ENCODE measurements at places on chromosomes 1 and 21.
A peak's percentile ranks its signal among the peaks of the same experiment; 100 is the strongest.

DNA sequence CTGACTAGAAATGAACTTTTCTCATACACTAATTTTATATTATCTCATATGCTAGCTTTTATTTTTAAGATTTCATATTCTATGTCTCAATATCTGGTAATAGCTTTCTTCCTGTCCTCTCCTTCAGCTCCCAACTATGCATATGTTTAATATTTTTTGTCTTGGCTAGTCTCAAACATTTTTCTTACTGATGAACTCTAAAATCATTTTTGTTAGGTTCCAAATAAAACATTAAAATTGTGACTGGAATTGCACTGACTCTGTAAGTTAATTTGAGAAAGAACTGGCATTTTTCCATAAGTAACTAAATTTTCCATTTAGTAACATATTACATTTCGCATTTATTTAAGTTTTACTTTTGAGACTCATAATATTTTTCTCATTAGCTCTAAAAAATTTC is 368.5 kb upstream of the DPYD start:
- DNase-seq, result no peak

GRCh38 chr21:24894324-24894723 is 713.0 kb downstream of the MRPL39 start:
- DNase-seq, result no peak

GRCh38 chr1:204431310-204432184 is 19.9 kb upstream of the PPP1R15B start:
- peak; percentile 76 for DNase-seq

DNA sequence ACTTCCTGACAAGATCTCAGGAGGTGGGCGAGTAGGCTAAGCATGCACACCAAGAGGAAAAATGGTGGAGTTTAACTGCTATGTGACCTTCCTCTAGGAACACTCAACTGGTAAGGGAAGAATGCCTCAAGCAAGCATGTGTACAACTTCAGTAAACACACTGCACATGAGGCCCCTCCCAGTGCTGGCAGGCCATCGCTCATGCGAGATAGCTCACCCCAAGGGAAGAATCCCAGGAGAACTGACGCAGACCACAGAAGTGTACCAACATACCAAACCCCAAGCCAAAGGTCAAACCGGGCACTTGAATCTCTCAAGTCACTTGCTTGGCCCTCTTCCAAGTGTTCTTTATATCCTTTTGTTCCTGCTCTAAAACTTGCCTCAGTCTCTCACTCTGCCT is 40.5 kb upstream of the GALNT2 start:
- DNase-seq, result no peak

DNA sequence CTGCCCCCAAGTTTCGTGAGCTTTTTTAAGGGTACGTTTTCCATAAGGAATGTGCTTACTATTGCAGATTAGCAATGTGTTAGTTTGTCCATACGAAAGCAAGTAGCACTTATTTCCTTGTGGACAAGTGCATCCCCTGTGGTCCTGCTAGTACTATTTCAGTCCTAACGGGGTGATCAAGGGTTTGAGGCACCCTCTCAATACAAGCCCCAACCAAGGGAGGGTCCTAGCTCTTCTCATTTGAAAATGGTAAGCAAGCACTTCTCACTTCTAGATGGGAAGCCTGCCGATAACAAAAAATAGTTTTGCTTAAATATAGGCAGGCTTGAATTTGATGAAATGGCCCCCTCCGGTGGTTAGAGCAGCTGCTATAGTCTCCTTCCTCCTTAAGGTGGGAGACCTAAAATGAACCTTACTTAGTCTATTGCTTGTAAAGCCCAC is 64.0 kb upstream of the HMCN1 start:
- peak; percentile 23 for DNase-seq

DNA sequence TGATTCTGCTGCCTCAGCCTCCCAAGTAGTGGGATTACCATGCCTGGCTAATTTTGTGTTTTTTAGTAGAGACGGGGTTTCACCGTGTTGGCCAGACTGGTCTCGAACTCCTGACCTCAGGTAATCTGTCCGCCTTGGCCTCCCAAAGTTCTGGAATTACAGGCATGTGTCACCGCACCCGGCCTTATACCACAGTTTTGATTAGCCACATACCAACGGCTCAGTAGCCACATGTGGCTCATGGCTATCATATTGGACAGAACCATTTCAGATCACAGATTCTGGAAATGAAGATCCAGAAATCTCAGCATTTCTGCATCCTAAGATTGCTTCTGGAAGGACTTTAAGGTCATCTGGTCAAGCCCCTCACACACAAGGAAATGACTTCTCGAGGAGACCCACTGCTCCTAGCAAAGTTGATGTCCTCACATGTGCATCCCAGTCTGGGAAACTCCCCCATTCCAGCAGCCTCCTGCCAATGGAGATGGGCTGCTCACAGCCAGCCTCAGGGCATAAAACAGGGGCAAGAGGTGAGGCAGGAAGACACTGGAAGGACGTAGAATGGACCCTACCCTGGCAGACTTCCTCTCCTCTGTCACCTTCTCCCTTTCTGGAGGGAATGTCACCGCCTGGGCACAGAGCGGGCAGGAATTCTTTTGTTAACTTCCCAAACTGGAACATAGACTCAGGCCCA is 17.5 kb upstream of the CITED4 start:
- no peak for DNase-seq

DNA sequence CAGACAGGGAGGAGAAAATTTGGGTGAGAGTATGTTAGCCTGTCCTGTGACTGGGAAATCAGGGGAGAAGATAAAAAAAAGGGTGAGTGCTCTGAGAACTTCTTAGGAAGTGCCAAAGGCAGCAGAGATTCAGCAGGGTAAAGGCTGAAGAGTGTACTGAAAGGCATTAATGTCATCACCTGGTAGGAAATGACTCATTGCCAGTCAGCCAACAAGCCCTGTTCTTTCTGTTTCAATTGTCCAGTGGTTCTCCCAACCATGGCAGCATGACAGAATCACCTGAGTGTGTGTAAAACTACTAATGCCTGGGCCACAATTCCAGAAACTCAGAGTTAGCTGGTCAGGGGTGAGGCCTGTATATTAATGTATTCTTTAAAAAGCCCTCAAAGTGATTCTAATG is 83.5 kb downstream of the INTS7 start:
- DNase-seq, result peak; percentile 72

GRCh38 chr1:33696962-33697361 is 166.9 kb upstream of the HMGB4 start:
- no peak for DNase-seq

- peak; percentile 24 for DNase-seq
Observed at GRCh38 chr21:37032877-37033471, 26.5 kb downstream of the RIPPLY3 start.

DNA sequence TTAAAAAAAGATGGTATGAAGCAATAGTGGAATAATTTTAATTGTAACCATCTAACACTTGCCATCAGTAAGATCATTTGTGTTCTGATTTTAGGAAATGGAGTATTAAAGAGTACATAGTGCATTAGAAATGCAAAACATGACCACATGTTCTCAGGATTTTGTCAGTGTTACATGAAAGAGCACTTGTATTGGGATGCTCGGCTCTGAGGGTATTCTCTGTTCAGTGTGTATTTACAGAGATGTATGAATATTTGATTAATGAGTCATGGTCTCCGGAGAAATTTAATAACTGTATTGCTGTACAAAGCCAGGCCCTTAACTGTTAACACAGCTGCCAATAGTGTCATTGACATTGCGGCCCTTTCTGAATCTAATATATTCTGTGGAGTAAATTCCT is 91.7 kb downstream of the ATG4C start:
- peak; percentile 11 for DNase-seq

- no peak for DNase-seq
Observed at GRCh38 chr1:186059752-186060151, 315.3 kb downstream of the TPR start.

DNA sequence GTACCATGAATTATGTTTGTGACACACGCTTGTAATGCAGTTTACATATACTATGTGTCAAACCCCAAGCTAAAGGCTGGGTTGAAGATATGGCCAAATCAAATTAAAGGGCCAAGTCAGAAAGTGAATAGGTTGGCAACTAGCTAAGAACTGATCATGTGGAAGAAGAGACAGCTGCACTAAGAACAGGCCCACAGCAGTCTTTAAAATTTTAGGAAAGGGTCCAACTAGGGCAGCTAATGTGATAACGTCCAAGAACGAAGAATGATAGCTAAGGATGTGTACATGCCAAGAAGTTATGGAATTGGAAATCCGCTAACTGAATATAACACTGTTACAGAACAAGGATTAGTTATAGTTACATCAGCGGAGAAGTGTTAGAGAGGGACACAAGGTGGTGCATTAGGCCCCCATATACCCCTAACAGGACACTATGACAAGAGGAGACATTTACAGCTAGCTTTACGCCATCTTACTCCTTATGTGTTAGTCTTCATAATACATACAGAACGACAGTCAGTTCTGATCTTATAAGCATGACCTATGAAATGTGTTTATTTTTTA is 6.5 kb upstream of the RNF2 start:
- DNase-seq, result no peak

- no peak for DNase-seq
Observed at GRCh38 chr1:248593226-248593625, 4.3 kb downstream of the OR2T10 start.

- DNase-seq, result no peak
Observed at GRCh38 chr1:64480999-64481772, 11.3 kb downstream of the CACHD1 start.

DNA sequence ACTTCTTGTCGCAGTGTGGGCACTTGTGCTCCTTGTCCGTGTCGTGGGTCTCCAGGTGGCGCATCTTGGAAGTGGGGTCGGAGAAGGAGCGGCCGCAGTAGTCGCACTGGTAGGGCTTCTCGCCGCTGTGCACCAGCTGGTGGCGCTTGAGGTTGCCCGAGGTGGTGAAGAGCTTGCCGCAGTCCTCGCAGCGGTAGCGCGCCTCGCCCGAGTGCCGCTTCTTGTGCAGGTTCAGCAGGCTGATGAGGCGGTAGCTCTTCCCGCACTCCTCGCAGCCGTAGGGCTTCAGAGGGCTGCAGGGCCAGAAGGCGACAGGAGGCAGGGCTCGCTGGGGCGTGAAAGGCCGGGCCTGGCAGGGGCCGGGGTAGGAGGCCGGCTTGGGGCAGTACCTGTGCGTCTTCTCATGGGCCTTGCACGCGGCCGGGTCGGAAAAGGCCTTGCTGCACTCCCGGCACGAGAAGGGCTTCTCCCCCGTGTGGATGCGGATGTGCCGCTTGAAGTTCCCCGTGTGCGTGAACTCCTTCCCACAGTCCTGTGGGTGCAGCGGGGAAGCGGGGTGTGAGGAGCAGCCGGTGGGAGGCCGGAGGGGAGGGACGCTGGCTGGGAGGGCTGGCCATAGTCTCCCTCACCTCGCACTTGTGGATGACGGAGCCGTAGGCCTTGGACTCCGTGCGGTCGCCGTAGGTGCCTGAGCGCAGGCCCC is 31.4 kb downstream of the ZBTB17 start:
- DNase-seq, result no peak

GRCh38 chr1:197585809-197586208 is 189.5 kb downstream of the DENND1B start:
- no peak for DNase-seq

- DNase-seq, result no peak
Observed at GRCh38 chr1:11286735-11287410, 13.9 kb downstream of the UBIAD1 start.

DNA sequence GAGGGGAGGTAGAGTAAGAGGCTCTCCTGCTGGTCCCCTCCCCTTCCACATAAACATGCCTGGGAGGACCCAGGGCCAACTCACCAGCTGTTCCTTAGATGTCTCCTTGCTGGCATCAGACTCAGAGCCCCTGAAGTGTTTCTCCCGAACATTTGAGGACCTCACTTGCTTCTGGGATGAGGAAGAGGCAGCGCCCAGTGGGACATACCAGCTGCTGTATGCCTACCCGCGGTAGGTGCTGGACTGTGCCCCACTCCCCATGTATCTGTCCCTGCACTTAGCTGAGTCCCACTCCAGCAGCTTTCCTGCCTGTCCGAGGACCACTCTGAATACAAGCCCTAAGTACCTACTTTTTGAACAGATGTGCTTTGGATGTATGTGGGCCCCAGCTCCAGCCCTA is 383 bp downstream of the MPL start:
- DNase-seq, result no peak

GRCh38 chr1:23039308-23039826 is 20.1 kb downstream of the KDM1A start:
- no peak for DNase-seq

DNA sequence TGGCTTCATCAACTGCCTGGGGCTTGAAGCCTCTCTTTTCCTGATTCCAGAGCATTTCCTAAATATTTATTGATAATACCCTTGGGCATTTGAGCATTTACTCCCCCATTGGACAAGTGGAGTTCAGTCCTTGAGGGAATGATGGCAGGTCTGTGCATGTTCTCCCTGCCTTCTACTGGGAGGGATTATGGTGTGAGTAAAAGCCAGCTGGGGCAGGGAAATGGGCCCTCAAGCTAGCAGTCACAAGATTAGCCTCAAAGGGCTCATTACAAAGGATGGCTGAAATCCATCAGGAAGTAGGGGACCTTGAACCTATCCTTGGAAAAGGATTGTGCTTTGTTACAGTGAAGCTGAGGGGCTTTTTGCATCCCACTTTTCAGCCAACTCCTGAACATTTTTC is 24.2 kb upstream of the OSBPL9 start:
- no peak for DNase-seq

DNA sequence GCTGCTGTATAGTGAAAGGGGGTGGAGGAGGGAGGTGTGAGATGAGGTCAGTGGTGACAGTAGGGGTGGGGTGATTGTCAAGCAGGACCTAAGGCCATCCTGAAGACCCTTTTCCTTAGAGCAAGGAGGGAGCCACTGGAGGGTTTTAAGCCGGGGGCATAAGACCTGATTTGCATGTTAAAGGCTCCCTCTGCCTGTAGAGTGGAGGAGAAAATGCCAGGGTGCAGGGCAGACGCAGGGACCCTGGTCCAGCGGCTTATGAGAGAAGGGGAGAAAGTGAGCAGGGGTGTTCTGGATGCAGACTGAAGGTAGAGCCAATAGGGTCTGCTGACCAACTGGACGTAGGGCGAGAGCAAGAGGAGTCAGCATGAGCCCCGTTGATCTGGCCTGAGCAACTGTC is 154.1 kb downstream of the TRABD2B start:
- no peak for DNase-seq

GRCh38 chr1:16976966-16977365 is 3.5 kb downstream of the MFAP2 start:
- DNase-seq, result no peak

DNA sequence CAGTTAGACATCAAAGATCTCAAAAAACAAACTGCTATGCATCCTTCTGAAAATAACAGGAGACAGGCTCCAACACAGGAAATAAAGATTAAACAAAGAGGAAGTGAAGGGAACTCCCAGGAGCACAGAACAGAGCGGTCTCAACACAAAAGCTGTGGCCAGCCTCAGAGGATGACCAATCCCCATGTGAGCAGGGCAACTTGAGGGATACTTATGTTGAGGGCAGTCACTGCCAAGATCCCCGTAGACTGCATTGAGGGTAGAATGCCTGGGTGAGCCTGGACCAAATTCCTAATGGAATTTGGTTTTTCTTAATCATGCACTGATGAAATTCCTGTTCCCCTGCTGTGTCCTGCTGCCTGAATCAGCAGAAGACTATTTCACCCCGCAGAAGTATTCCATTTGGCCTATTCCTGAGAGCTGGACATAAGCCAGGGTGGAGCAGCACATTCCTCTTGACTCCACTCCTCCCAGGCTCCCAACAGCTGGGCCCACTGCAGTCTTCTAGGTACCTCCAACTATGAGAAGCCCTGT is 49.0 kb downstream of the JAK1 start:
- DNase-seq, result peak; percentile 62
